ENCODE measurements at places on chromosomes 3 and 15. TPM values are rescaled to one million over a fixed set of nuclear protein-coding genes. Genes with fewer than 3 reads are reported as not detected.

Gene MEX3B
- total RNA-seq: 4.0 TPM

Gene USP19
- total RNA-seq: 20.5 TPM

Gene ACKR4
- total RNA-seq: not detected

Gene MME
- 0.12 TPM for total RNA-seq

Gene SOX14
- total RNA-seq: not detected

Gene KY
- total RNA-seq: 0.09 TPM

Gene CHRNA5
- 29.3 TPM for total RNA-seq

Gene EPHA6
- 0.12 TPM for total RNA-seq
